ENCODE measurements at places on chromosomes 3 and 15. TPM values are rescaled to one million over a fixed set of nuclear protein-coding genes. Genes with fewer than 3 reads are reported as not detected.

- DNase-seq = peak; percentile 18
These were observed 242.9 kb upstream of the BHLHE40 start for GRCh38 chr3:4736284-4736861.

DNA sequence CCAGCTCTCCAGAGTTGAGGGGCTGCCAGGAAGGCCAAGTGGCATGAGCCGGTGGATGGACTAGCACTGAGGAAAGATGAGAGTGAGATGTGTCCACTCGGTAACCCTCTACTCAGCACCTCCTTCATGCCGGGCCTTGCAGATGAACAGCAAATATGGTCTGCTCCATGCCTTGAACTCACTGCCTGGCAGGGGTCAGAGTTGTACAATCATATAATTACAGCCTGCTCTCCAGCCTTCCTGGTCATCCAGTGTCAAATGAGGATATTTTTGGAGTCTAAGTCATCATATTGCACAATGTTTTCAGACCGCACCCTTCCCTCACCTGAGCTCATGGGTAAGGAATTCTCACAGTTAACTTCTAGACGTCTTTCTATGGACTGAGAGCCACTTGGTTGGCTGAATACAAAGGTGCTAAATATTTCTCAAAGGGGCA is 4.9 kb downstream of the MGLL start:
- peak; percentile 69 for DNase-seq

DNA sequence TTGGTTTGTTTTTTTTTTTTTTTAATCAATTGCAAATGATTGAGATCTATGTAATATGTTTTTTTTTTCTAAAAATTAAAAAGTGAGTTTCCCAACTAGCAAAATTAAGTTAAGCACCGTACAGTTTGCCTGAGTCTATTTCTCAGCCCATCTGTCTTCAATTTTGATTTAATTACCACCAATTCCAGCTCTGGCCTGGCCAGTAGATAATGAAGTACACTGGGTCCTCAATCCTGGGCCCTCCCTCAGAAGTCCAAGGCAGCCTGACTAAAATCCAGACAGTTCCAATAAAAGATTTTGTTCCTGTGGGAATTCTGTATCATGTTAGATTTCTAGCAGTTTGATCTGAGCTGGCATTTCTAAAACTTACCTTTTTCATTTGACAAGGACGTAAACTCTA is 887.2 kb downstream of the NAALADL2 start:
- DNase-seq = no peak

GRCh38 chr15:58438956-58439355 is 7.2 kb downstream of the LIPC start:
- peak; percentile 73 for DNase-seq

DNA sequence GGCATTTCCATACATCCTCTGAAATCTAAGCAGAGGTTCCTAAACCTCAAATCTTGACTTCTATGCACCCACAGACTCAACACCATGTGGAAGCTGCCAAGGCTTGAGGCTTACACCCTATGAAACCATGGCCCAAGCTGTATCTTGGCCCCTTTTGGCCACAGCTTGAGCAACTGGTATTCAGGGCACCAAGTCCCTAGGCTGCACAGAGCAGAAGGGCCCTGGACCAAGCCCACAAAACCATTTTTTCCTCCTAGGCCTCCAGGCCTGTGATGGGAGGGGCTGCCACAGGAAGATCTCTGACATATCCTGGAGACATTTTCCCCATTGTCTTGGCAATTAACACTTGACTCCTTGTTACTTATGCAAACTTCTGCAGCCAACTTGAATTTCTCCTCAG is 54.4 kb upstream of the IL12A start:
- DNase-seq = no peak

DNA sequence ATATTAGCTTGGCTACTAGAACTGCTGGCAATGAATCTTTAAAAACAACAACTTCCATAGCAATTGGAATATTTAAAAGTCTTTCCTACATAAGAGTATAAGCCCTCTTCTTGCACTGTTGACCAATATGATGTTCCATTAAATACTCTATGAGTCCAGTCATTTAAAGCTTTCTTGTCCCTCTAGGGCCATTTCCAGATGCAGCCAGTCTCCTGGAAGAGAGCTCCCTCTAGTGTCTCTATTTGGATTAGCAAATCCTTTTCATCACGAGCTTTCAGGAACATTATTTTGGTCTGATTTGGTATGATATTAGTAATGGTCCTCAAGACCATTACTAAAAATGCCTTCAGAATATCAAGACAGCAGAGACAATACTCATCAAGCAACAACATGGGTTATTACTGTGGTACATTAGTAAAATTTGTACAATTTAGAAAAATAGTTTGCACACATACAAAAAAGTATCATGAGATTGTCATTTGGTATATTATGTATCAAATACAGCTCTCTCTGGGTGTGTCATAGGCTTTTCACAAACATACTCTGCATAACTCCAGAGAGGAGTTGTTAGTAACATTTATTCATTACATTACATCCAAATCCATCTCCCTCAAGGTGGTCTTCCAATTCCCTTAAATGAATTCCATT is 101.3 kb downstream of the DPH6 start:
- DNase-seq = no peak

DNA sequence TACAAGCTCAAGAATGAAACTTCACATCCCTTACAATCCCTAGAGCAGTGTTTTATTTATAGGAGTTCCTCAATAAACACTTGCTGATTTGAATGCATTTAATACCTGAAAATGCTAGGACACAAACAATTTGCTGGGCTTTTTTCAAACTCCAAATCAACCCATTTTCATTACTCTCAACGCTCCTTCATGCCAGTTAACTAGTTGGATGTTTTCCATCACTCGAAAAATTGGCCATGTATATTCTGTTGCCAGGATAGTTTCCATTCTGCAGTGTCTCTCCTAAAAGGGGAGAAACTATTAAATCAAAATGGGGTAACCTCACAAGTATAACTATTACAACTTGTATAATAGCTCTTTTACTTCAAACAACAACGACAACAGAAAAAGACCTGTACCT is 1.2 kb downstream of the GBE1 start:
- no peak for DNase-seq

DNA sequence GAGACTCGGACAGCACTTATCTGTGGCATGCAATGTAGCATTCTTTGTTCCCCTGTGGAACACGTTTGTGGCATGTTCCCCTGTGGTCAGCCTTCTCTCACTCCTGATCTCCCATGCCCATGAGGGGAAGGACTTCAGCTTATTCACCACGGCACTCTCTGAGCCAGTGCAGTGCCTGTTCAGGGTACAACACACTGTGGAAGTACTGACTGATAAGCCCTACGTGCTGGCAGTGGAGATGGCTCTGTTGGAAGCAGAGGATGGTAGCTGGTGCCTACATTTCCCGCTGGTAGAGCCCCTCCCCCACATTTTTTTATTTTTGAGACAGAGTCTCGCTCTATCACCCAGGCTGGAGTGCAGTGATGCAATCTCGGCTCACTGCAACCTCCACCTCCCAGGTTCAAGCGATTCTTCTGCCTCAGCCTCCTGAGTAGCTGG is 43.5 kb upstream of the ETV5 start:
- no peak for DNase-seq

DNA sequence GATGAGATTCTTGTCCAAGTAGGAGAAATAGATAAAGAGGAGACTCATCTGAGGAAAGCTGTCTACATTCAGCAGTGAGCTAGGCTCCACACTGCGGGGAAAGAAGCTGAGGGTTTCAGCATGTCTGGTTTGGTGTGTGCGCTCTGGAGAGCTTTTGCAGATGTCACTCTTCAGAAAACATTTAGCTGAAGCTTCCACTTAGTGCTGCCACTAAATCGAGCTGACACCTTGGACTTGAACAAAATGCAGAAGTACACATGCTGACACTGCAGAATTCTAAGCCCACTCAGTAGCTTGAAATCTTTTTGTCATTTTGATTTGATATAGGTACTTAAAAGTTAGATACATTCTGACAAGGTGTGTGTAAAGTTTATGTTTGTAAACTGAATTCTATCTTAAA is 32.3 kb upstream of the CRTC3 start:
- no peak for DNase-seq

DNA sequence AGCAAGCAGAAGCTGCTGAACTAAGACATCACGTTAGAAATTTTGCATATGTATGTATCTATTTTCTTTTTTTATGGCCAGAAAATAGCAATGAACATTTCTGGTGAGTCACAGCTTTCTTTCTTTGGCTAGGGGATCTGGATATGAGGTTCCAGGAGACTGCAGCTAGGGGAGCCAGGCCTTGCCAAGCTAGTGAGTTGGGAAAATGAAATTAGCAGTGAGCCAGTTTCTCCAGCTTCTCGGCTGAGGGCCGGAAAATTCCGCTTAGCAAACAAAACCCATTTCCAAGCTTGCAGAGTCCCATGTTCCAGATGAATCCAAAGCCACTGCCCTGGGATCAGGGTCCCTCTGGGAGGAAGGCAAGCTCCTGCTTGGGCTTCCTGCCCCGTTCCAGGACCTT is 137.6 kb downstream of the SRGAP3 start:
- peak; percentile 64 for DNase-seq

- no peak for DNase-seq
These were observed 42.9 kb downstream of the PXYLP1 start for GRCh38 chr3:141274411-141275031.

Gene TGM5
- not detected for total RNA-seq

Gene EIF4E3
- total RNA-seq = 2.9 TPM

Gene KIF7
- total RNA-seq = 42.1 TPM

Gene NMB
- total RNA-seq = not detected

Gene ZPLD1
- not detected for total RNA-seq

Gene RTP4
- 1.6 TPM for total RNA-seq

Gene XIRP1
- total RNA-seq = not detected
